ENCODE measurements at places on chromosomes 2 and 18.

DNA sequence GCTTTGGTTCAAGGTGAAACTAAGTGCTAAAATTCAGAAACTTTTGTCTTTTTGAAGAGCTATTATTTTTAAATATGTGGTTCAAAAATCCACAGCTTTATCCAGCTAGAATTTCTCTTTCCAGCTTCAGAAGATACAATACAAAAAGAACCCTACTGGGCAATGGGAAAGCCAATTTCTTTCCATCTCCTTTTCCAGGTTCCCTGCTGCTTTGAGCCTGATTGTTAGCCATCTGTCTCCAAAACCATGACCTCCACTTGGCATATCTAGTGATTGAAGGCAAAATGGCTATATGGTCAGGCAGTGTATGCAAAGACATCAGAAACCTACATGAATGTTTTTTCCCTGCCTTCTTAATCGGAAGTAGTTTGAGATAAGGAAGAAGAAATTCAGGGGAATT is 134.1 kb downstream of the KCNH7 start:
- H3K36me3 ChIP-seq, result no peaks in the 10 kb centered on the region
- no peak for DNase-seq
- H3K27ac ChIP-seq, result no peak overlapping the region
- H3K27me3 ChIP-seq, result no peaks in the 10 kb centered on the region
- H3K4me1 ChIP-seq, result no peaks in the 10 kb centered on the region
- H3K4me3 ChIP-seq, result no peak overlapping the region

DNA sequence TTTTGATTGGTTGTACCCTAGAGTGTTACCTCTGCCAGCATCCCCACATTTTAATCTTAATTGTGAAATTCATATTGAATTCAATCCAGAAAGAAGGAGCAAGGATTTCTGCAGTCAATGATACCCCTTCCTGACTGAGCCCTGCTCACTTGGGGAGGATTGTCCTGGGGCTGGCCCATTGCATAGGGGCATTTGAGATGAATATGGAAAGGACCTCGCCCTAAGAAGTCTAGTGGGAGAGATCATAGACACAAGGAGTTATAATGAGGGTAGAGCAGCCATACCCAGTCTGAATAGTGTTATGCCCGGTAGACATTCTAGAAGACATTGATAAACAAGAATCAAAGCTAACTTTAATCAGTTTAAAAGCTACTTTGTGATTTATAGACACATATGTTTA is 53.8 kb downstream of the CRIM1 start:
- no peak for DNase-seq
- H3K4me1 ChIP-seq, result no peaks in the 10 kb centered on the region
- H3K27me3 ChIP-seq, result peaks cover 2% of the 10 kb centered on the region

- H3K36me3 ChIP-seq, result no peaks in the 10 kb centered on the region
- no peaks in the 10 kb centered on the region for H3K27me3 ChIP-seq
- H3K4me1 ChIP-seq, result no peaks in the 10 kb centered on the region
- no peak overlapping the region for H3K27ac ChIP-seq
- H3K4me3 ChIP-seq, result no peak overlapping the region
Observed at GRCh38 chr18:10346749-10347415, 107.6 kb upstream of the APCDD1 start.

DNA sequence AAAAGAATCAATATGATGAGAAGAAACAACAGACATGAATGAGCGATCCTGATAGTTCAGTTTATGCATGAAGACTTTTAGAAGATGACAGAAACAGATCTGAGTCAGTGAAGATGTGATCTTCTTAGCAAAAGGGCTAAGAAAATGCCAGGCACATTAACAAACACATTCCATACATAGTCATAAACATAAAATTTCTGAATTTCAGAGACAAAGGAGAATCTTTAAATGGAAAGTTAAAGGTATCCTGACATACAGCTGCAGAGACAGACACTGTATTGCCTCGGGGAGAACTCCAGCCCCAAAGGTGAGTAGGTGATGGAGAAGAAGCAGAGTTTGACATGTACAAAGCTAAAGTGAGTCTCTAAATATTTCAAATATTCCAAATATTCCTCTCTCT is 40.6 kb upstream of the FN1 start:
- H3K4me1 ChIP-seq, result no peaks in the 10 kb centered on the region
- no peak for DNase-seq
- H3K27me3 ChIP-seq, result peaks cover 2% of the 10 kb centered on the region
- H3K36me3 ChIP-seq, result no peaks in the 10 kb centered on the region

- H3K27me3 ChIP-seq, result no peaks in the 10 kb centered on the region
- peaks cover 4% of the 10 kb centered on the region for H3K36me3 ChIP-seq
- H3K4me3 ChIP-seq, result no peak overlapping the region
- DNase-seq, result no peak
- H3K27ac ChIP-seq, result no peak overlapping the region
Observed at GRCh38 chr2:168649105-168649504, 153.3 kb upstream of the NOSTRIN start.

GRCh38 chr2:227627769-227628168 is 10.5 kb downstream of the SCYGR4 start:
- no peaks in the 10 kb centered on the region for H3K36me3 ChIP-seq
- no peak overlapping the region for H3K27ac ChIP-seq
- H3K4me1 ChIP-seq, result peaks cover 2% of the 10 kb centered on the region
- no peak overlapping the region for H3K4me3 ChIP-seq
- H3K27me3 ChIP-seq, result peaks cover 24% of the 10 kb centered on the region
- no peak for DNase-seq

DNA sequence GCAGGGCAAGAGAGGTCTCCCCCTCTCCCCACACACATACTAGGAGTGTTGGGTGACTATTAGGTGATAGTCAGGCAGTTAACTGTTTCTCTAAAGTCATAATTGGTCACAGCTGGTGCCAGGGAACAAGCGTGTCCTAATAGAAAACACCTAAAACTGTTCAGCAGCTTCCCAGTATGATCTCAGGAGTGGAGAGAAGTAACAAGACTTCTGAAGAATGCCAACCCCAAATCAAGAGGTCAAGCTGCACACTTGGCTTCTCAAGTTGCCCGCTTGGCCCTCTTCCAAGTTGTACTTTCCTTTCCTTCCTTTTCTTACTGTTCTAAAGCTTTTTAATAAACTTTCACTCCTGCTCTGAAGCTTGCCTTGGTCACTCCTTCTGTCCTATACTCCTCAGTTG is 22.4 kb upstream of the STAT1 start:
- H3K4me3 ChIP-seq, result no peak overlapping the region
- peaks cover 78% of the 10 kb centered on the region for H3K36me3 ChIP-seq

- H3K4me1 ChIP-seq, result no peaks in the 10 kb centered on the region
- H3K27ac ChIP-seq, result no peak overlapping the region
- no peaks in the 10 kb centered on the region for H3K27me3 ChIP-seq
- H3K36me3 ChIP-seq, result no peaks in the 10 kb centered on the region
- no peak overlapping the region for H3K4me3 ChIP-seq
- DNase-seq, result no peak
Observed at GRCh38 chr2:188788621-188789020, 185.6 kb upstream of the COL3A1 start.

GRCh38 chr2:150581717-150582472 is 94.4 kb upstream of the RND3 start:
- H3K36me3 ChIP-seq, result no peaks in the 10 kb centered on the region
- H3K4me3 ChIP-seq, result no peak overlapping the region
- H3K27ac ChIP-seq, result no peak overlapping the region
- DNase-seq, result no peak
